Left renal pelvis (tissue), 4 donors: ENCODE measurements at places on chromosomes 3 and 15. TPM values are rescaled to one million over a fixed set of nuclear protein-coding genes. Genes with fewer than 3 reads are reported as not detected.

DNA sequence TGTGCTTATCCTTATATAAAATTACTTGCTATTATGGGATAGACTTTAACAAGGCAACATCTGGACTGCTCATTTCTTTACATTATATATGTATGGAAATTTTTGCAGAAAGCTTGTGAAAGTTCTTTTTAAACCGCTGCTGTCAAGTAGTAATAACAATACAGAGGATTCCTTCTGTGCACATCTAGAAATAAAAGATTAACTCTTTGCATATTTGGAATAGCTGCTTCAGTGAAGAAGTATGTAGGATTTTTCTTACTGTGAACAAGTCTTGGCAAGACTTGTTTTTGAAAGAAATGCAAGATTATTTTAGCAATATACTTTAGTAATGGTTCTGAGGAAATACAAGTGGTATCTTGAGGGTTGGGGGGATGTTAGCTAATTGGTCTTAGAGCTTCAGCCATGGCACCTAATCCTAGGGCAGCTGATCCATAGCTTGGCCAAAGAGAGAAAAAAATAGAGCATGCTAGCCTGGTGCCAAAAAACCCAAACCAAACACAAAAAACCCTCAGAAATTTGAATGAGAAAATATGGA, 4.3 kb downstream of the PRKCI start:
- no peak for DNase-seq

- DNase-seq = no peak
These were observed 65.8 kb upstream of the TRA2B start for GRCh38 chr3:186003610-186004009.

GRCh38 chr3:119663885-119664284, 3.5 kb upstream of the POPDC2 start:
- DNase-seq = no peak

- DNase-seq = no peak
These were observed 693 bp downstream of the DISP2 start for GRCh38 chr15:40358471-40359353.

The SPESP1 gene
- polyA plus RNA-seq = 5.6 TPM

The GOLGA6B gene
- not detected for polyA plus RNA-seq

DNA sequence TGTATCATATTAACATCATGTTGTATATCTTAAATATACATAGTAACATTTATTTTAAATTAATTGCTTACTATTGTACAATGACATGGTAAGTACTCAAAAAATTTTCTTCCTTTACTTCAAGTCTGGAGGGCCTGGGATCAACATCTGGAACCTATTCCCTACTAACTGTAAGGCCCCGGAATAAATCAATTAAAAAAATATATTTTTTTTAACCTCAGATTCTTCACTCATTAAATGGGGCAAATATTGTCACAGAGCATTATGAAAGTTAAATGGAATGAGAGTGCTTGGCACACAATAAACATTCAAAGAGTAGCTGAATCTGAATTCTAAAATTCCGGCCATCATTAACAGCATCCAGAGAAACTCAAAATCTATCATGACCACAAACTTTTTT, 16.5 kb downstream of the GSK3B start:
- DNase-seq = no peak

DNA sequence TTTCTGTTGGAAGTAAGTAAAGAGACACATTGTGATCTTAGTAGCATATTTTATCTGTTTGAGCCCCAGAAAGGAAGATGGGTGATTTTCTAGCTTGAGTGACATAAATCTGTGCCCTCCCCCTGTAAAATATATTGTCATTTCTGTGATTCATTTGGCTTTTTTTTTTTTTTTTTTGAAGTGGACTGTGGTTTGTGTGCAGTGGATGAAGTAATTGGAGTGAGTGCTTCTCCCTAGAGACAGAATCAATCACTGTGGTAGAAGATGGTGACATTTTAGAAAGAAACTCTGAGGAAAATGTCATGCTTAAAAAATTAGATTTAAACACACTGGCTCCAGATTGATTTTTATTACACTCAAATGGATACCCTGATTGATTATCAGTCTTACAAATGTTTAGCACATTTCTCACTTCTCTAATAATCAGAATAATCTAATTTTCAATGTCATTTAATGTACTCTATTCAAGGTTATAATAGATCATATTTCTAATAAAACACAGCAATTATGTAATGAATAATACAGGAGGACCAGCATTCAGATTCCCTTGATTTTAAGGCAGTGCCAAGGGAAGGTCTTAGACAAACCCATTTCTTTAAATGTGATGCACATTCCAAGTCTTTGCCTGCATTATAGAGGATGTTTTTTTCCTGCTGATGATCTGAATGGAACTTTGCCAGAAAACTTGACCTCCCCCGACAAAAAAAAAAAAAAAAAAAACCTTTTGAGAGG, 116.6 kb downstream of the TOP2B start:
- DNase-seq = no peak

The ITIH3 gene
- 6.7 TPM for polyA plus RNA-seq

DNA sequence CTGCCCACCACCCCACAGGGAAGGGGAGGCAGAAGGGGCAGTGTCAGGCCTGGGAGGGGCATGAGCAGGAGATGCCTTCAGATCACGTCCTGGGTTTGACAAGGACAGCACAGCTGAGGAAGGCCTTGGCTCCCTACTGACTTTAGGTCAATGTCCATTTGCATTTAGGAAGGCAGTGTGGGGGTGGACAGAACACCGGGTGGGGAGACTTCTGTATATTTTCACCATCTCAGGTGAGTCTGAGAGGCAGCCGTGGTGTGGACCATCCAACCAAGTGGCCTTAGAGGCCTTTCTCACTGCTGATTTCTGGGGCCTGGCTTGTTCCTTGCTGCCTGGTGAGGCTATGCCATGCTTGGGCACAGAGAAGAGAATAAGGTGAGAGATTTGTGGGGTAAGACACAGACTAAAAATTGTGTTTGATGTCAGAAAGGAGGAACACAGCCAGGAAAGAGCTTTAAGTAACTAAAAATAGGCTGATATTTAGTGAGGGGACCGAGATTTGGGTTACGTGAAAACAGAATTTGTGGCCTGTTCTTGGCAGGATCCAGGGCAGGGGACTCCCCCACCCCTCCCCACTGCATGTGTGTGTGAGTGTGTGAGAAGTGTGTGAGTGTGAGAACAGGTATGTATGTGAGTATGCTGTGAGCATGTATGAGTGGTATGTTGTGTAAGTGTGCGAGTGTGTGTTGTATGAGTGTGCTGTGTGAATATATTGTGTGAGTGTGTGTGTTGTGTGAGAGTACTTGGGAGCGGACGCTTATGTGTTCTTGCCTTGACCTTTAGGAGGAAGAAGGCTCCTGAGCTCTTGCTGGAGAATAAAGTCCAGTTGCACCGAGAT, 11.8 kb upstream of the PLA2G4E start:
- DNase-seq = no peak

GRCh38 chr3:112805126-112805525, 41.5 kb downstream of the CD200R1L start:
- DNase-seq = no peak

DNA sequence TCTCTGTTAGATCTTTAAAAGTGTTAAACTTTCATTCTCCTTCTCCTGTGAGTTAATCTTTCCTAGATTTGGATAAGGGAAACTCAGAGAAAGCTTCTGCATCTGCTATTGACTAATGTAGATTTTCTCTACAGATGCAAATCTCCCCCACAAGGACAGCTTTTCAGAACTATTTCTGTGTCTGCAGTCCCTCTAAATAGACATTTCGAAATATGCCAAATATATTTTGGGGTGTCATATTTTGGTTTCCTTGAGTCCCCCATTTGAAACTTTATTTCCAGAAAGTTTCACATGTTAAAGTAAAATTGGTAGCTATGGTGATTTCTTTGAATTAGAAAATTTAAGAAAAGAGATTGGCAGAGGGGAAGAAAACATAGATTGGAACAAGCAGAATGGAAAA, 852.3 kb upstream of the ALCAM start:
- DNase-seq = no peak

DNA sequence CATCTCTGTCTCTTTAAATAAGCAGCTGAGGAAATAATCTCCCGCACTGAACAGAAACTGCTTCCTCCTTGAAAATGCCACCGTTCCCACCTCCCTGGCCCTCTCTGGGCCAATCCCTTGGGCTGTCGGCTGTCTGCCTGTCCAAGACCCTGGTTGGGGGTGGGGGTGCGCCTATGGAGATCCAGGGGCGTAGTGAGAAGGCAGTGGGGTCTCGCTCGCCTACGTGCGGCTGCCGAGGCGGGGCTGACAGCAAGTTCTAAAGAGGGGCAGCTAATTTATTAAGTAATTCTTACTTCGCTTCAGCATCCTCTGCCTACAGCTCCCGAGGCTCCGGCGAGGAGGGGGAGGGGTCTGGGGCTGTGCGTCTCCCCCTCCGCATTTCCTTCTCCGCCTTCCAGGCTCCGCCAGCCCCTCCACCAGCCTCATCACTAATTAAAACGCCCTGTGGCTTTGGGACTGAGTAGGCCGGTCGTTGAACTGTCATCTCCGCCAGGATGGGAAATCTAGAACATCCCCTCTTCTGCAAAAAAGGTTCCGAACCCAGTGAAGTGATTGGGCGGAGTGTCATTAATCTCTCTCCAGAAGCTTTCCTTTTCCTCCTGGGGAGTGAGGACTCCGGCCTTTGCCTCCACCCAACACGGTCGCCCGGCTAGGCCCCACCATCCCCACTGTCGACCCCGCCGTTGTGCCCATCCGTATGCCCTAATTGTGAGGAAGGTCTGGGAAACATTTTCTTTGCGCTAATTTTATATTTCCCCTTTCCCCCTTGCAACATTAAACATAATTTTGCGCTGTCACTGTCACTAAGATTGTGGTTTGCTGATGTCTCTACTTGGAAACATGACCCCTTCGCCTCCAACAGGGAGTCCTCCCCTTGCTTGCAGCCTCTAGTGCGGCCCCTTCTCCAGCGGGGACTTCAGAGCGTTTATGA, 16.9 kb downstream of the NR2F2 start:
- DNase-seq = no peak

- no peak for DNase-seq
These were observed 77.6 kb downstream of the SLC12A8 start for GRCh38 chr3:125134952-125135351.

- DNase-seq = no peak
These were observed 40.3 kb downstream of the BBX start for GRCh38 chr3:107562969-107563529.

The FOXB1 gene
- polyA plus RNA-seq = not detected

DNA sequence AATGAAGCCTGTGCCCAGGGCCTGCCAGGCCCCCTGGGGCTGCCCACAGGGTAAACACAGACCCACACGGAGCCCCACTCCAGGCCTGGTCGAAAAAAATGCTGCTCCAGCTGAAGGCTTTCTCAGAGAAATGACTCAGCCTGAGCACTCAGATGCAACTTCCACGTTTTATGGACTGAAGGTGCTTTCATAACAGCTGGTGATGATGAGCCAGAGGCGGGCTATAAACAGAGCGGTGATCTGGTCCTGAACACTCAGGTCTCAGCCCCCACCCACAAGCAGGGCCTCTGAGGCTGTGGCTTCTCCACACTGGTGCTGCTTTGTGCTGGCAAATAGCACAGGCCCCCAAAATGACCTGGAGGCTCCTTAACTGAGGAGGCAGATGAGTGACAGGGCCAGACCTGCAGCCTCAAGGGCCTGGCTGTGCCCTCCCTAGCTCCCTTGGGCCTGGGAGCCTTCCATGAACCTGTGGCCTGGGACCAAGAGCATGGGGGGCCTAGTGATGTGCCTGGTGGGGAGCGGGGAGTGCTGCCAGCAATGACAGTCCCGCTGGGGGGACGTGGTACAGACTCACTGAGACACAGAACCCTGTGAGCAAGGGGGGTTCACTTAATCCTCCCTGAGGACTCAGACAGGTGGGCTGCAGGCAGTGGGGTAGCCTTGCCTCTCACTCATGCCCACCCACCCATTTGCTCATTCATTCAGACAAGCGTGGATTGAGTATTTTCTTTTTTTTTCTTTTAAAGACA, 23.0 kb upstream of the FURIN start:
- no peak for DNase-seq

The IGDCC3 gene
- polyA plus RNA-seq = 11.9 TPM

The HTR3E gene
- polyA plus RNA-seq = not detected

- no peak for DNase-seq
These were observed 9.9 kb downstream of the C3orf22 start for GRCh38 chr3:126548556-126549466.

The MEIS2 gene
- polyA plus RNA-seq = 442 TPM

The PLCD1 gene
- 30.3 TPM for polyA plus RNA-seq

The AADACL2 gene
- 0.40 TPM for polyA plus RNA-seq

The DNASE1L3 gene
- polyA plus RNA-seq = 2.5 TPM

The POLR2M gene
- 85.5 TPM for polyA plus RNA-seq

GRCh38 chr15:58568157-58568571, 136.4 kb downstream of the LIPC start:
- DNase-seq = no peak

GRCh38 chr15:51299187-51300015, 39.0 kb downstream of the CYP19A1 start:
- no peak for DNase-seq

The LMAN1L gene
- not detected for polyA plus RNA-seq

DNA sequence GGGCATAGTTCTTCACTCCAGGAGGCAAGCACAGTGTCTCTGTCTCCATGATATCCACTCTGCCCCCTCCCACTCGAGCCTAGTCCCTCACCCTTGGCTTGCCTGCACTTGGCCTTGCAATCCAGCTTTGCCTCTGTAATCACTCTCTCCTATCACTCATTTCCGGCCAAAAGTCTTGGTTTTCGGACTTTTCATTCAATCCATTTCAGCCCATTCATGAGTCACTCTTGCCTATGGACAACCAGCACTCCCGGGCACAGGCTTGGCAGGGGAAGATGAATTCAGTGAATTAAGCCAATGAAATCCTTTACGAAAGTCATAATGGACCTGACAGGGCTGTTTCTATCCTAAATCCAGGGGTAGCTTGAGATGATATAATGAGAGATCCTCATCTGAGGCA, 21.7 kb downstream of the DAZL start:
- no peak for DNase-seq

GRCh38 chr3:88809993-88810392, 297.4 kb upstream of the EPHA3 start:
- no peak for DNase-seq

The ALDH1A2 gene
- 281 TPM for polyA plus RNA-seq

DNA sequence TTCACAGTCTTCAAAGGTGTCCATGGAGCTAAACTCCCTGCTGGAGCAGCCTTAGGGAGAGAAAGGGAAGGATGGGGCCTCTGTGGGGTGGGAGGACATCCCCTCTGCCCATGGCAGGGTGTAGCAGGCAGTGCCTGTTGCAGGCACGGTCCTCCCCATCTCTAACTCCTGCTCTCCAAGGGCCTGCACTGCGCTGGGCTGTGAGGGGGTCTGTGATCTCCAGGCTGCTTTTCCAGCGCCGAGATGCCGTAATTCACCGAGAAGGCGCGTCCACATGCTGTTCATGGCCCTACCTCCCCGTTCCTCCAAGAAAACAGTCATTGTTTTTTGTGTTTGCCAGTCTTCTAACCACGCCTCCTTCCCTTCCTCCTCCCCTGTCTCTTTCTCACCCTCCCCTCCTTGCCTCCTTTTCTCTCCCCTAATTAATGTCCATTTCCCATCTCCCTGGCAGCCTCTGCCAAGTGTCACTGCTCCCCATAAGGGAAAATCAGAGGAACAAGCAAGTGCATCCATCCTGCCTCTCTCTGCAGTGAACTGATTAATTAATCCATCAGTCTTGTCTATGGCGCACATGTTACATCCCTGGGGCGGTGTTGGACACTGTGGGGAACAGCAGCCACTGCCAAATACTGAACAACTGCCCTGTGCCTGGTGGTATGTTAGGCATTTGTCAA, 17.7 kb upstream of the LAMP3 start:
- DNase-seq = no peak

The SERPINI2 gene
- 1.2 TPM for polyA plus RNA-seq

- no peak for DNase-seq
These were observed 379.0 kb downstream of the CNTN4 start for GRCh38 chr3:2477620-2478019.

The ZFAND6 gene
- polyA plus RNA-seq = 110 TPM

- no peak for DNase-seq
These were observed 527.1 kb upstream of the DPPA4 start for GRCh38 chr3:109864452-109864851.

- DNase-seq = no peak
These were observed 2.2 kb downstream of the FAM174B start for GRCh38 chr15:92653366-92653765.
